ENCODE measurements at places on chromosomes 11 and 22.

GRCh38 chr11:62082292-62082657 lies 41.5 kb upstream of the INCENP start:
- DNase-seq, result no peak

GRCh38 chr11:117529816-117530215 lies 202.2 kb downstream of the CEP164 start:
- no peak for DNase-seq

GRCh38 chr22:35446365-35446764 lies 46.4 kb downstream of the MCM5 start:
- DNase-seq, result no peak

DNA sequence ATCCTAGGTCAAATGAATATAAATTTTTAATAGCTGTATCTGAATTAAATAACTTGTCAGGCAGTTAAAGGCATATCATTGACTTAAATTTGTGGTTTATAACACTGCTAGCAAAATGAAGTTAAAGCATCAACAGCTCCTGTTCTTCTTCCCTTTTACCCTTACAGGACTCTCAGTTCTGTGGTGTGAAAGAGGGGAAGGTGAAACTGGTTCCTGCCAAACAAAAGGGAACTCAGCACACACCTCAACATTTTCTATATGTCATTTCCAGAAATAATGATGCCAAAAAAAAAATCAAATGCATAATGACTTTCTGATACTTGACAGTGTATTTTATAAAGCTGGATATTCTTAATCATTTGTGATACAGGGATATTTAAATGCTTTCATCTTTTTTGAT lies 21.2 kb downstream of the ARL14EP start:
- DNase-seq, result no peak

DNA sequence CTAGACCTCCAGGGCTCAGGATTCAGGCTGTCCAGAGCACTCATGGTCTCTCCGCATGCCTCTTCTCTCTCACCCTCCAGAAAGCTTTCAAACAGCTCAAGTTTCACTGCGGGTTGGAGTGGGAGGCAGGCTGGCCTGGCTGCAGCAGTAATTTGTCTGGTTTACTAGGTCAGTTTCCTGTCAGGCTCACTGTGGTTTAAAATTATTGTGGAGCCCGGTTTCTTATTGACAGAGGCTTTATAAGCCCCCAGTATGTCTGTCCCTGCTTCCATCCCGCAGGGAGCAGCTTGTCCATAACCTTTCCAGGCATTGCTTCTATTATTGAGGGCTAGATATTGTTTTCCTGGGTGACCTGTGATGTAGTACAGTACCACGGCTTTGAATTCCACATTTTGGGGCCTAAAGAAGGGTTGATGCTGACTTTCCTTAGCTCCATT lies 235.3 kb upstream of the SORL1-AS1 start:
- DNase-seq, result no peak

DNA sequence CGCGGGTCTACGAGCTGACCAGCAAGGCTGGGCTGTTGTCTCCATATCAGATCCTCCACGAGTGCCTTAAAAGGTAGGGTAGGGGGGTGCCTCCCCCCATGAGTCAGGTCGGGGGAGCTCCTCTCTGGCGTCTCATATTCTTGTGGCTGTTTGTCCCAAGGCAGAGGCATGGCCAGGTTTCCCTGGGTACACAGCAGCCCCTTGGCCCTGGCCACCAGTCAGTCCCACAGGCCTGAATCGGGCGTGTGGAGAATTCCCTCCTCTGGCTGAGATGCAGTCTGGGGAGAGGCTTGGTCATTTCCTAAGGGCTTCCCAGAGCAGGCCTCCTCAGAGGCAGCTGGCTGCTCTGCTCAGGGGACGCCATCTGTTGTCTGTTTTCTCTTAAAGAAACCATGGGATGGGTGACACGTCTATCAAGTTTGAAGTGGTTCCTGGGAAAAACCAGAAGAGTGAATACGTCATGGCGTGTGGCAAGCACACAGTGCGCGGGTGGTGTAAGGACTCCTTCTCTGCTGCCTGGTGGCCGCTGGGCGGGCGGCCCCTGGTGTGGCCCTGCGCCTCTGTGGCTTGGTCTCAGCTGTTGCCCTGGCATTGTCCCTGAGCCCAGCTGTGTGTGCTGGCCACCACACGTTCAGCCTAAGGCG lies 9.6 kb upstream of the RANBP1 start:
- DNase-seq, result no peak

DNA sequence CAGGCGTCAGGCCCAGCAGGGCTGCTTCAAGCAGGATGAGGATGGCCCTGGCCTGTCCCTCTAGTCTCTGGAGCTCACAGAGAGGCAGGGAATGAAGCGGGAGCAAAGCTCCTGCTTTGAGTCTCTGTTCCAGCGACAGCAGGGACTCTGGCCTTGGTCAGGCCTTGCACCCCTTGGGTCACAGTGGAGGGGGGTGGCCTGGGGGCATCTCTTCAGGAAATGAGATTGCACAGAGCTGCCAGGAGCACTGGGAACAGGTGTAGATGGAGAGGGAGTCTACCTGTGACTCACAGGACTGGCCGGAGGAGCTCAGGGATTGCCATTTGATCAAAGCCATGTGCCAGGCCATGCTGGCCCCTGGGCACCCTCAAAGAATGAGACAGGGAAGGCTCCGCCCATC lies 1.6 kb downstream of the ANO1 start:
- no peak for DNase-seq

DNA sequence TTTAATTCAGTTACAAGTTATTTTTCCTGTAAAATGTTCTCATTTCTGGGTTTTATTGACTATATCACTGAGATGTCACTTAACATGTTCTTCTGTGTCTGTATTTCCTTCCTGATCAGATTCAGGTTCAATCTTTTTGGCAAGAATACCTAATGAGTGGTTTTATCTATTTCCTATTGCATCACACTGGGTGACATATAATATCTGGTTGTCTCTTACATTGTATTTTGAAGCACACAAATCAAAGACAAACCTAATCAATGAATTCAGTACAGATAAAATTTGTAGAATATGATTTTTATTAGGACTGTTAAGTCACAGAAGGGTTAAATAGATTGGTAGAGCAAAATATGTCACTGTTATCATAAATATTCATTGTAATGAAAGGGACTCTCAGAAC lies 60.4 kb downstream of the BCL2L13 start:
- no peak for DNase-seq

- no peak for DNase-seq
These were observed at the start of gene YPEL4 for GRCh38 chr11:57649826-57650738. Gene YPEL4 (minus strand): TSS chr11:57649912. CDS start chr11:57647107, 2,805 bp downstream.

GRCh38 chr11:120186456-120186773 lies 24.4 kb upstream of the OAF start:
- DNase-seq, result no peak

DNA sequence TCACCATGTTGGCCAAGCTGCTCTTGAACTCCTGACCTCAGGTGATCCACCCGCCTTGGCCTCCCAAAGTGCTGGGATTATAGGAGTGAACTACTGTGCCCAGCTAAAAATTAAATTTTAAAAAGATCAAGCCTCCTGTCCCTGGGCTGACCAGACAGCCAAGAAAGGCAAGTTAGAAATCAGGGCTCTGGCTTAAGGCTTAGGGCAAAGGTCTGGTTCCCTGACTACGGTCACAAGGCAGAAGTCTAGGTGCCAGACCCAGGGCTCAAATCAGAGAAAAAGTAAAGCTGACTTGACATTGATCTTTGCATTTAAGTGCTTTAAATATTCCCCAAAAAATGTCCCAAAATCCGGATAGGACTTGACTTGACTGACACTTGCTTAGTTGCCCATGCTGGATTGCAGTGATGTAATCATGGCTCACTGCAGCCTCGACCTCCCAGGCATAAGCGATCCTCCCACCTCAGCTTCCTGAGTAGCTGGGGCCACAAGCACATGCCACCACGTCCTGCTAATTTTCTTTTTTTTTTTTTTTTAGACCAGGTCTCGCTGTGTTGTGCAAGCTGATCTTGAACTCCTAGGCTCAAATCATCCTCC lies 17.3 kb upstream of the CRKL start:
- DNase-seq, result no peak

DNA sequence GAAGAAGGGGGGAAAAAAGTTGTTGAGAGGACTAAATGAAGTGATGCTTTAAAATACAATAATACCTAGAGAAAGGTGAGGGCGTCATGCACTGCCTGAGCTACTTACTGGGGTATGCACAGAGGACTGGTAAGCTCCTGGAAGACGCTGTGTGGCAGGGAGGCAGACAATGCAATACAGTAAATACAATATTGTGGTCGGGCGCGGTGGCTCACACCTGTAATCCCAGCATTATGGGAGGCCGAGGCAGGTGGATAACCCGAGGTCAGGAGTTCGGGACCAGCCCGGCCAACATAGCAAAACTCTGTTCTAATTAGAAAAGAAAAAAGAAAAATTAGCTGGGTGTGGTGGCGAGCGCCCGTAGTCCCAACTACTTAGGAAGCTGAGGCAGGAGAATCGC lies 683 bp upstream of the SYTL2 start:
- no peak for DNase-seq

DNA sequence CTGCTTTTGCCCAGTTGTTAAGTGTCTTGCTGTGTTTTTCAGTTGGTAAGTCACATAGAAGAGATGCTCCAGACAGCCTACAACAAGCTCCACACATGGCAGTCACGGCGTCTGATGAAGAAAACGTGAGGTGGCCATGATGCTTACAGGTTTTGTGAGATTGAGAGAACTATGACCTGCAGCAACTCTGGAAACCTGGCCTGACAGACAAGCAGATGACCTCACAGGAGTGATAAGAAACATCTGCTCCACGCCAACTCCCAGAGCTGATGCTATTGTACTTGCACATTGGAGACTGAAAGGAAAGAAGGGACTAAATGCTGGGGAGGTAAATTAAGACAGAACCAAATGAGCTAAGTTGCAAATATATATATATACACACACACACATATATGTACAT lies 28.6 kb upstream of the LDHA start:
- DNase-seq, result no peak

GRCh38 chr11:99884750-99885149 lies 802.3 kb upstream of the ARHGAP42 start:
- DNase-seq, result no peak

- DNase-seq, result no peak
These were observed 10.4 kb upstream of the TUB start for GRCh38 chr11:8070417-8071115.

GRCh38 chr22:37137131-37137530 lies 12.6 kb downstream of the IL2RB start:
- no peak for DNase-seq

- no peak for DNase-seq
These were observed 1476.5 kb downstream of the TBC1D22A start for GRCh38 chr22:48238966-48239365.

DNA sequence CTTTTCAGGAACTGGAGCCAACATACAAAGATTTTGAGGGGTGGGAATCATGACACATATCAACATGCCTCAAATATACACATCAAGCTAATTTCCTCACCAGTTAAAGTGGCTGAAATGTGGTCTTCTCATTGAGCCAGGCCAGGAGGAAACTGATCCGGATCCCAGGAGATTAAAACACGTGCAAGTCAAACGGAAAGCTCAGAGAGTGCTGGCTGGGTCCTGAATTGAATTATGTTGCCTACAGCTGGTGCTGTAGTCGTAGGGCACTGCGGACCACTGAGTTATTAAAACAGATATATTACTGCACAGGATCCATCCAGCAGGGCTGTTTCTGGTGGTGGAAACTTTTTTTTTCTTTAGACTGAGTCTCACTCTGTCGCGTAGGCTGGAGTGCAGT lies 14.1 kb upstream of the WNT7B start:
- DNase-seq, result no peak

- DNase-seq, result no peak
These were observed 46.5 kb downstream of the CDPF1 start for GRCh38 chr22:46203601-46203980.
